ENCODE measurements at places on chromosomes 3 and 15.

GRCh38 chr3:45965653-45966052, 22.4 kb downstream of the CXCR6 start:
- DNase-seq = no peak

- no peak for DNase-seq
Measured at GRCh38 chr3:26515351-26515750, 107.2 kb upstream of the LRRC3B start.

DNA sequence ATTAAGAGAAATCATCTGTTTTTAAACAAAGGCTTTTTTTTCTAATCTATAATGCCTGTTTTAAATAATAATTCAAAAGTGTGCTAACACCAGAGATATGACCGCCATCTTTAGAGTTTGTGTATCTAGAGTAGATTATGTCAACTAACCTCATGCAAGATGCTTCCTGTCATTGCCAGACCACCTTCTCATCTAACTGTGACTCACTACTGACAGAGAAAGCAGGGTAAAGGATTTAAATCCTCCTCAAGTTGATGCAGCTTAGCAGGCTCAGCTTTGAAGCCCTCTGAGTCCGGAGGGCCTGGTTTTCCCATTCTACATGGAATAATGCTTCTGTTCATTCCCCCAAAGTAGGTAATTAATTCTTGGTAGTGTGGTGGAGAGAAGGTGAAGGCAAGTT, 108.5 kb downstream of the ECT2 start:
- no peak for DNase-seq

DNA sequence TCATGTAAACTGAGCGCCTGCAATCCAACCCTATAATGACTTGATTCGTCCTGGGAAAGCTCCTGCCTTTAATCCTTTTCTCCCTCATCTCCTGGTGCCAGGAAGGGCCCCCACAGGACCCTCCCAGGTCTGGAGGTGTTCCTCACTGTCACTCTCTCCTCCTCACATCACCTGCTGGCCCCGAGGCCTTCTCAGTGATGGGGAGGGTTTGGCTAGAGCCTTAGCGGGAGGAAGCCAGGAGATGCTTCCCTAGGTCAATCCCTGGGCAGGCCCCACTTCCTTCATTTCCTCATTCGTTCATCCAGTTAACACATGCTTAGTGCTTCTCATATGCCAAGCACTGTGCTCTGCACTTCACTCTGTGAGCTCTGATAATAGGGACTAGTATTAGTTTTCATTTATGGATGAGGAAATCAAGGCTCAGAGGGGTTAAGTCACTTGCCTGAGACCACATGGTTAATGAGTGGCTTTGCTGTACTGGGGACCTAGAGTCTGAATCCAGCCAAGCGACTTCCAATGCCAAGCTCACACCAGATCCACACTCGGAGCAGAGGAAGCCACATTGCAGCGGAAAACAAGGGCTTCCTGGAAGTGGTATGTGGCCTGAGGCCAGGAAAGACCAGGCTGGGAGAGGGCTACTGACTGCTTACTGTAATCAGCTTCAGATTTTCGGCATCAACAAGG, 50.3 kb upstream of the CHRNB4 start:
- DNase-seq = no peak

DNA sequence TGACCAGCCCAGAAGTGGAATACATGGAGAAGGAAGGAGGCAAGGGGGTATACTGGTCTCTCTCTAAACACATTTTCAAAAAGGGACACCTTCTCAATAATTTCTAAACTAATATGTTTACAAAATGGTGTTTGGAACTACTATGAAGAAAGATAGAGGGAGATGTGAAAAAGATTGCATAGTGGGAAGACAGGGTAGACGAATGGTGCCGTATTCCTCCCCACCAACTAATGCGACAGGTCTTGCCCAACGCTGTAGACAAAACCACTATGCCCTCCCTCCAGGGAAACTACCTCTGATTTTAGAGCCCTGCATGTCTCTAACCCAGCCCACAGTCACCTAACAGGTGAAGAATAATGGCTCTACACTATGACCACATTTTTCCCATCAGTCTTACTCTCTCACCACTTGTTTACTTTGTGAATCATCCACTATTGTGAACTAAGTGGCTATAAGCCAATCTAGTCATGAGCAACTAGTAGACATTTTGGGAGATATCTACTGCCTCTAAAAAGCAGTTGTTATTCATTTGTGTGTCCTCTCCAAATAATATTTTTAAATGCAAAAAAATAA, 108.2 kb upstream of the UBE2E2 start:
- DNase-seq = no peak

DNA sequence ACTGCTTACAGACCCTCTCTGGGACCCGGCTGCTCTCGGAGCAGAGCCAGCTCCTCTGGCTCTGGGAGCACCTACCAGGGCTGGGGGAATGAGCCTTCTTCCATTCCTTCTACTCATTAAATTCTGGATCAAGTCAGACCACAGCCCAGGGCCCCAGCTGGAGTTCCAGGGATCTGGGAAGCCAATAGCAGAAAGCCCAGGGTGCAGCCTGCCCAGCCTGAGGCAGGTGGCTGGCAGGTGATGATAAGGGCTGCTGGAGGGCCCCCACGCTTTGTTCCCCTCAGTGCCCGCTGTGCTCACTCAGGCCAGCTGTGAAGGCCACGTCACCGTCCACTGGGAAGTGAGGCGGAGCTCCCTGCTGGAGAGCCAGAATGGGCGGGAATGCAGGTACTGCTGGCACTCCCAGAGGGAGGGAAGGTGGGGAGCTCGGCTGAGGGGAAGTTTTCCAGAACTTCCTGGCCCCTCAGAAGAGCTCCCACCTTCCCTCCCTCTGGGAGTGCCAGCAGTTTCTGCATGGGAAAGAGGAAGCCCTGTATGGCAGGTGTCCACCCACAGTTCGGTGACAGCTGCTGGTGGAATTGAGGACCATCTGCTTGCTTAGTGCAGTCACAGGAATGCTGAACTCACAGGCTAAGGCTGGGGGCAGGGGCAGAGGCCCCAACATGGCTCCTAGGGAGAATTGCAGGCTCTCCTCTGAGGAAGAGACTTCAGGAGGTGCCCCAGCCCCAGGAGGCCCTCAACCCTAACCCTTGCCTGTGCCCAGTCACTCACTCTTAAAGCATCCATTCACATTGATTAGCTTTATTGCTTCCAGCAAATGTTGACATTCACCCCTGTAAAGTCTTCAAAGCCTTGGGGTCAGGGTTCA, 12.6 kb upstream of the RTP3 start:
- DNase-seq = no peak

DNA sequence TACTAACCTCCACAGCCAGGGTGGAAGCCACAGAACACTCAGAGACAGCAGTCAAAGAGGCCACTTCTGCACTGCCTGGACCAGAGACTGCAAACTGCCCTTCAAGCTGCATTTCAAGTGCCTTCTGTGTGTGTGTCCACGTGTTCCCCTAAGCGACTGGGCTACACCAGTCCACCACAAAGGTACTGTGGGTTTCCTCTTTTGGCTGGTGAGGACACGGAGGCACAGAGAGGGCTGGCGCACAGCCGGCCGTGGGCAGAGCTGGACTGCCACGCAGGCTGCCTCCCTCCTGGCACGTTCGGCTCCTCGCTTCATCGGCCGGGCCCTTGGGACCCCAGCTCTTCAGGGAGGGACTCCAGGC, 60.9 kb downstream of the MGLL start:
- DNase-seq = peak; percentile 46

DNA sequence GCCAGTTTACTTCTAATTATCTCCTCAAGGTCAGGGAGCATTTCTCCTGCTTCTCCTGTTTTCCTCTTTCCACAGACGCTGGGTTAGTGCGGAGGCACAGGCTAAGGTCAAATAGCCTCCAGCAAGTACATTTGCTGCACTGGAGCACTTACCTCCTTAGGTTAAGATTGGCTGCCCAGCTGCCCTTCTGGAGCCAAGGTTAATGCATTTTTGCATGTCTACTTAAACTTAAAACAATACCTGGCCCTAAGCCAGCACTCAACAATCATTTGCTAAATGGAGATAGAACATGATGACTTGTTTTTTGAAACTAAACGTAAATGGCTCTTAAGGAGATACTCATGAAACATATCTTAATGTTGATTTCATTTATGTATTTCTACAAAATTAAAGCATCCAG, 83.5 kb downstream of the SSR3 start:
- no peak for DNase-seq

DNA sequence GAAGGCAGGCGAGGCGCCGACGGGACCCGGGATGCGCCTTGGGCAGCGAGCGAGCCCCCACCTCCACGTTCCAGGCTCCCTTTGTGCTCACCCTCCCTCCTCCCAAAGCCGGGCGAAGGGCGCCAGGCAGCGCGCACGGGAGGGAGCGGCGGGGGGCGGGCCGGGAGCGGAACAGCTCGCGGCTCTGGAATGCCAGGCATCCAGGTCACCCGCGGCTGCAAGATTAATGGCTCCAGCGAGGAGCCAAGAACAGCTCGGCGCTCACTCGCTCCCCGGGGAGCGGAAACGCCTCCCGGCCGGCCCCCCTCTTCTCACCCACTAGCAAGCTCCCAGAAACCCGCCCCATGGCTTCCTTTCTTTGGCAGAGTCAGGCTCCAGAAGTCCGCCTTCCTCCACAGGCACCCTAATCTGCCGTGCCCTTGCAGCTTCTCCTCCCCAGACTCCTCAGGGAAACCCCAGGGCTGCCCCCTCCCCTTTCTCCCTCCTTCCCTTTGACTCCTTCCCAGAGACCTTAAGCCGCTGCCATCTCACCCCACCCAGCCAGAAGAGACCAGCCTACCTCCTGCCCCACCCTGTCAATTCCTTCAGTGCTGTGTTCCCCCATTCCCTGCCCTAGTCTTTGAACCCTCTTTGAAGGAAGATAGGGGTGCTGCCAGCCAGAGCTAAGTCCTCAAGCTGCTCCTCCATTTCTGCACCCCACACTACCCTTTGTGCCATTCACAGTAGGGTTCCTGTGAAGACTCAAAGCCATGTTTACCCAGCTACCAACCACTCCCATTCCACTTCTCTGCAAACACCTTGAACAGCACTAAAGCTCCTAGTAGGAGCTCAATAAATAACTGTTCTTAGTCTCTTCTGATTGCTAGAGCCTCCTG, 9.9 kb downstream of the AMOTL2 start:
- no peak for DNase-seq

DNA sequence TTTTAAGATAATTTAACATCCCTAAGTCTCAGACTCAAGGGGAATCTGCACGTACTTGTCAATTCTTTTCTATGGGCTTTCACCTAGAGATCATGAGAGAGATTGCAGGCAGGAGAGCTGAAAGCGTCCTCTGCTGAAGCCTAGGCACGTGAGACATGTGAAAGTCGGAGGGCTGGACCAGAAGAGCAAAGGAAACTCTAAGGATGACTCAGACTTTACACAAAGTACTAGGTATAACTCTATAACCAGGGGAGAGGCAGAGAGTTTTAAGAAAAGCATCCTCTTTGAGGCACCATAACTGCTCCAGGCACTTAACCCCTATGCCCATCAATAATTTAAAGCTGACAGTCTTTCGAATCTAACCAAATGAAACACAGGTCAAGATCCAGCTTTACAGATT, 436.6 kb downstream of the VGLL3 start:
- DNase-seq = no peak

- no peak for DNase-seq
Measured at GRCh38 chr3:4533489-4534443, 40.6 kb downstream of the ITPR1 start.

DNA sequence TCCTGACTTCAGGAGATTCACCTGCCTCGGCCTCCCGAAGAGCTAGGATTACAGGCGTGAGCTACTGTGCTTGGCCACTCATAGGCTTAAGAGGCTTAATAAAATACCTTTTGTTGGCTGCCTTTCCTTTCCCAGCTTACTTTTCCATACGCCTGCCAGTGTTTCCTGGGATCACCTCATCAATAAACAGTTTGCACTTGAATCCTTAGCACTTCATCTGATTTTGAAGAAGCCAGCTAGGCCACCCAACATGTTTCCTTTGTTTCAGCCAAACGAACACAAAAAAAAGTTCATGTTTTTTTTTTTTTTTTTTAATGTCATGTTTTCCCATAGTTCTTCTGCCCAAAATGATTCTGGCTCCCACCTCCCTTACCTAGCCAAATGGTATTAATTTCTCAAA, 92.3 kb downstream of the RAP2B start:
- no peak for DNase-seq

GRCh38 chr15:63501256-63502089, 2.9 kb upstream of the USP3 start:
- no peak for DNase-seq

GRCh38 chr15:93072411-93073394, 16.3 kb downstream of the RGMA start:
- no peak for DNase-seq

DNA sequence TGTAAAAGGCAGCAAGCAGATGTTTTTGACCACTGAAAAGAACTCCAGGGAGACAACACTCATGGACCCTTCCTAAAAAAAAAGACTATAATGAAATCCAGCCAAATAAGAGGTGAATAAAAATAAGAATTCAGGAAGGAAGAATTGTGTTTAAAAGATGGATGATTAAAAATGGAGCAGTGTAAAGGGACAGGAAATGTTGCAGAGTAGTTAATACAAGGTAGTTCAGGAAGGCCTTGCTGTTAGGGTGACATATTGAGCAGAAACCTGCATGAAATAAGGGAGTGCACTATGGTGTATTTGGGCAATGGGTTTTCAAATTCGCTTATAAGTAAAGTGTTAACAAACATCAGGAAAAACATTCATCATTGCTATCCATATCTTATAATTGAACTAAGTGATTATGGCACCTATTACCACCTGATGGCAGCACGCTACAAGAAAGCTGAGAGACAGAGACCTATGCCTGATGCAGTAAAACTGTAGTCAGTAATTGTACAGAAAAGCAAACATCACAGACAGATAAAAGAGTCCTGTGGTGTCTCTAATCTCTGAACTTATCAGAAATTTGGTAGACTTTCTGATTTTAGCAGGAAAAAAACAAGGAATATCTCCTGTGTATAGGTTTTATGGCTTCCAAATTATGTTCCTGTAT, 5.8 kb upstream of the DBR1 start:
- DNase-seq = no peak

DNA sequence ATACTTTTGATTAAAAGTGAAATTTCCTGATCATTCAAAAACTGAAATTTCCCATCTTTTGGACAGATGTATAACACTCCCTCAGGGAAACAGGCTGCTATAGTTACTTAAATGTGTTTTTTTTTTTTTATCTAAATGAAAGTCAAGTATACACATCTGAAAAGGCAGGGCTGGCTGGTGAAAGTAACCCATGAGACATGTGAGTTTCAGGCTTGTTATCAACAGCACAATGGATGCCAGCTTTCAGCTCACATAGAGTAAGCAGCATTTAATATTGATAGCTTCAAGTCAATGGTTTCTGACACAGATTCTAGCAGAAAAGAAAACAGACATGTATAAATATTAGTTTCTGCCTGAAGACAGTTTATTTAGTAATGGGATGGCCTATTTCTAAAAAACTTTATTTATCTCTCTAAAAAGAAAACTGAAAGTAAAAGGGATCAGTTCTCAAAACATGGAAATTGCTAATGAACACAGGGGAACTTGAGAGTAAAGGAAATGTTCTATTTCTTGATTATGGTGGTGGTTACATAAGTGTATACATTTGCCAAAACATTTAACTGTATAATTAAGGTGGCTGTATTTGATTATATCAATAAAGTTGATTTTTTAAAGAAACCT, 89.7 kb upstream of the CMC1 start:
- no peak for DNase-seq

- no peak for DNase-seq
Measured at GRCh38 chr15:51119120-51119519, 24.4 kb upstream of the TNFAIP8L3 start.

GRCh38 chr3:95197661-95198060, 1134.8 kb downstream of the NSUN3 start:
- DNase-seq = no peak
